ENCODE measurements at places on chromosomes 3 and 15.

- no peak for DNase-seq
Measured at GRCh38 chr3:53331871-53332270, 15.5 kb downstream of the DCP1A start.

DNA sequence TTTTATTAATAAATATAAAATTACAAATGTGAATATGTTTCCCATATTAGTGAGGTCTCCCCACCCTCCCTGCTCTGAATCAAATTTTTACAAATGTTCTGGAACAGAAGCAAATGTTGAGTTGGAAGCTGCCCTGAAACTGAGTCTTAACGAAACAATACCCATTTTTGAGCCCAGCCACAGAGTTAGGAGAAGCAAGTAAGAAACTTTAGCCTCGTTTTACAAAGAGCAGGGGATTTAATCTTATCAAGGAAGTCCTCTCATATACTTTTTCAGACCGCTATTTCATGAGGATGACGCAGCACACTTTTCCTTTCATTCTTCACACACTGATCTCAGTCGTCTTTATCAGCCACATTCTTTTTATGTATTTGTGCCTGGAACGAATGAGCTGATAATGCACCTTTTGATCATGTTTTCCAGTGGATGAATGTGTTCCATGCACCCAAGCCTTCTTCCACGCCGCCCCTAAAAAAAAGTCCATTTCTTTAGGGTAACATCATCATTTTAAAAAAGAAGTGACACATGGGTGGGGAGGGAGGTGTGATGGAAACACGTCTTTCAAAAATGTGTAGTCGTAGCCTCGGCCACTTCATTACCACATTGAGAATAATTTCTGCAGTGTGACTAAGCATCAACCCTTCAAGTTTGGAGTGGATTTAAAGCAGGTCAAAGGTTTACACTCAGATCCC, 48.1 kb downstream of the SETMAR start:
- DNase-seq = no peak

- no peak for DNase-seq
Measured at GRCh38 chr3:187767266-187768012, 22.2 kb upstream of the BCL6 start.

GRCh38 chr3:66215106-66215505, 5.7 kb upstream of the SLC25A26 start:
- no peak for DNase-seq

- no peak for DNase-seq
Measured at GRCh38 chr15:66706225-66706732, 4.2 kb downstream of the SMAD6 start.

DNA sequence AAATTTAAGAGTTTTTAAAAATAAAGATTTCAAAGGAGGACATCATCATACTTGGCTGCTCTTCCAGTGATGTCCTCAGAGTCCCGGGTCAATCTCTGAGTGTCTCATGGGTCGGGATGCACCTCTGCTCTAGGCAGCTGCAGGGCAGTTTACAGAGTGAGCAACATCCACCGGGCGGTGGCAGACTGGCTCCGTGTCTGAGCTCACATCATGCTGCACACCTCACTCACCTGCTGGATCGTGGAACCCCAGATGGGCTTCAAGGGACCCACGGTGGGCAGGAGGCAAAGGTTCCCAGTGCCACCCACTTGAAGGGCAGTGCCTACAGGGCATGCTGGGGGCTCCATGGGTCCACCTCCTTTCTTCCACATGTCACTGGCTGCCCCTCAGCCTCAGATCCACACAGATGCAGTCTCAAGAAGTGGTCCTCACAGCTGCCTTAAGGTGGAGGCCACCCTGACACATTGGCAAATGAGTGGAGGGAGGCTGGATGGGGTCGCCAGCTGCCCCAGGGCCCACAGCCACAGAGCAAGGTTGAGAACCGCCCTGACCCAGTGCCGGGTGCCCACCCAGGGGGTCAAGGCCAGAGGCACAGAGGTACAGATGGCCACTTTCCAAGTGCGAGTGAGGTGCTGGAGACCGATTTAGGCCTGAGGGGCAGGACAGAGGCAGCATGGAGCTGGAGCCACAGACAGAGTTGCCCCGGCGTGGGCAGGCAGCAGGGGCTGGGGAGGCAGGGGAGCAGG, 25.2 kb downstream of the CYFIP1 start:
- no peak for DNase-seq

DNA sequence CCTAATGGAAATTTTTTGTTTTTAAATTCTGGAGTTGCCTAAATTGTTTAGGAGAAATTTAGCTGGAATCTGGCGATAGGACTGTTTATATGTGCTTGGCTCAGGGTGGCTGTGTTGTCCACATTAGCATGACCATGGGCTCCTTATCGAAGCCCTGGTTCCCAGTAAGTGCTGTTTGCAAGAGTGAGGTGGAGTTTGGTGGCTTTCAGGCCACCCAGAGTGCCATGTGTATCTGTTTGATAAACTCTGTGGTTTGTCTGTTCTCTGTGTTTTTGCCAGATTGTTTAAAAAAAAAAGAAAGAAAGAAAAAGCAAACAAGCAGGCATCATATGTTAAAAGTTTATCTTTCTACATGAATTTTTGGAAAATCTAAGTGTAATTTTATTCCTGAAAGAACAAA, 51.5 kb downstream of the PLCL2 start:
- DNase-seq = no peak

GRCh38 chr3:20190991-20191390, 5.0 kb upstream of the SGO1 start:
- DNase-seq = no peak

DNA sequence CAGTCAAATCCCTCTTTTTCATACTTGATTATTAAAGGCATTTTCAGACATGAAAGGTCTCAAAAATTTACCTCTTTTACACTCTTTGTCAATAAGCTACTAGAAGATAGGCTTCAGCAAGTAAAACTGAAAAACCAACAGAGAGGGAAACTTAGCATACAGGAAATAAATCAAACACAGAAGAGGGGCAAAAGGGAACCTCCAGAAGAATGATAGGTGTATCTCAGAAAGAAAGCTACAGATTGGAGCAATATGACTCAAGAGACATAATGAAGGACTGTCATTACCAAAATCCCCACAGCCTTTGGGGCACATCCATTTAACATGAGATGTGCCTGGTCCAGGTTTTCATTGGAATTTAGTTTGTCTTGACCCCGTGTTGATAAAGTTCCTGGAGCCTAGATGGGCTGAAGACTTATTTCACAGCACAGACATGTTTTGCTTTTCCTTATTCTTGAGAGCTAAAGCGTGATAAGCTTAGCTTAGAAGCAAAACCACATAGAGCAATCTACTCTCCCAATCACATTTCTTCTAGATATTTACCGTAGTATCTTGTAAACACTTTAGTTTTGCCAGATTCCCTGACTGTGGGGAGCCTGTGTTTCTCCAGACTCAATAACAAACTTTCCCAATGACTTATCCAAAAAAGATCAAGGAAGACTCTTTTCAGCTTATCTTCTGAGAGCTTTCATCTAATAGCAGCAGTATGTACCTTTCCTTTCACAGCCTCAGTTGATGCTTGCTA, 11.7 kb downstream of the LRRFIP2 start:
- DNase-seq = no peak

- DNase-seq = no peak
Measured at GRCh38 chr3:16075647-16076046, 98.8 kb upstream of the GALNT15 start.

DNA sequence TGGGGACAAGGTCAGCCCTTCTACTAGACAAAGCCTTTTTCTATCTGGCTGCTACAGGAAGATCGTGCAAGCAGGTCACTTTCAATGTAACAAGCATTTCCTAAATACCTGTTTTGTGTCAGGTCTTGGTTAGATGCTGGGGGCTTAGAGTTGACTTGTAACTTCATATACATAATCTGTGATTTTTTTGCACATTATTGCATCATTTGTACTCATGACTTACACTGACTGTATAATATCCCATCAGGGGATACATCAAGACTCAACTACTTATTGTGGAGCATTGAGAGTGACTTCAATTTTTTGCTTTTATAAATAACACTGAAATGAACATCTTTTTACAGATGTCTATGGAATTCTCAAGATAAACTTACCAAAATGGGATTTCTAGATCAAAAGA, 68.9 kb downstream of the ABTB1 start:
- DNase-seq = no peak

DNA sequence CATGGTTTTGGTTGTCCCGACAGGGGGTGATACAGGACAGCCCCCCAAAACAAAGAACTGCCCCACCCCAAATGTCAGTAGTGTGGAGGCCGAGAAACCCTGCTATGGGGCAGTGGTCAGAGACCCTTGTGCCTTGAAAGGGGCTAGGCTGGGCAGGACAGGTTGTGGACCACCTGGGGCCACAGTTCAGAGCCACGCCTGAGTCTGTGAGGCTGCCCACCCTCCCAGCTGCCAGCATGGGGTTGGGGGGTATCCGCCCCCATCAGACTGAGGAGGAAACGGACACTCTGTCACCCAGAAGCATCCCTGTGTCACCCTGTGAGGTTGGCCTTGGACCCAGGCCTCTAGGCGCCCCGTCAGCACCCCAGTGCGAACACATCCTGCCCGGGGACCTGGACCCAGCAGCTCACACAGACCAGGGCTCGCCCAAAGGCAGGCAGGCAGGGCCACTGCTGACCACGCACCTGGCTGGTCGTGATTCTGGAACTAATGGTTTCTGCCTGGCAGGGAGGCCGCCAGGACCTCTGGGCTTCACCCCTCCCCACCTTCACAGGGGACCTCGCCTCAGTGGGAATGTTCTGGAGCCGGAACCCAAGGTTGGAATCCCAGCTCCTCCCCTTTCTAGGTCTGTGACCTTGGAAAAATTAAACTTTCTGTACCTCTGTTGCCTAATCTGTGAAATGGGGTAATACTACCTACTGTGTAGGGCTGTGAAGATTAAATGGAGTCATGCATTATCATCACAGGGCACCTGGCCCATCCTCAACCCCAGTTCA, 1.4 kb downstream of the SLC41A3 start:
- no peak for DNase-seq

GRCh38 chr3:17065315-17065714, 180.6 kb downstream of the PLCL2 start:
- DNase-seq = no peak

DNA sequence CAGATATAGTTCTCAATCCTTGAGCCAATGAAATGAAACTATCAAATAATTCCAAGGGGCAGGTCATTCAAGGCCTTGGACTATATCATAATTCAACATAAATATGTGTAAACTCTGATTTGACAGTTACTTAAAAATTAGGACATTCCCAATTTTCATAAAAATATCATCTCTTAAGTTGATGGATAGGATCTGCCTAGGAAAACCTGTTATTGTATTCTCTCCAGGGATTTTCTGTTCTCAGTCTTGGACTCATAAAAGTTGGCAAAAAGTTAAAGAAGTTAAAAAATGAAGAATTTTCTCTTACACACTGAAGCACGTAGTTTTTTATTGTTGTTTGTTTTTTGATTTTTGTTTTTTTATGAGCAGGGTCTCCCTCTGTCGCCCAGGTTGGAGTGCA, 109.0 kb downstream of the TP63 start:
- DNase-seq = no peak

GRCh38 chr3:138945709-138946662, 951 bp downstream of the FOXL2 start:
- no peak for DNase-seq

- DNase-seq = no peak
Measured at GRCh38 chr3:117200962-117201361, 491.4 kb downstream of the TUSC7 start.

- DNase-seq = no peak
Measured at GRCh38 chr3:43709022-43709421, 18.3 kb downstream of the ABHD5 start.

- DNase-seq = peak; percentile 78
Measured at GRCh38 chr15:84937144-84937543, 44.5 kb upstream of the PDE8A start.

GRCh38 chr3:62835554-62836236, 39.5 kb downstream of the CADPS start:
- DNase-seq = no peak

GRCh38 chr15:66356077-66356358, 467 bp downstream of the TIPIN start:
- DNase-seq = no peak

DNA sequence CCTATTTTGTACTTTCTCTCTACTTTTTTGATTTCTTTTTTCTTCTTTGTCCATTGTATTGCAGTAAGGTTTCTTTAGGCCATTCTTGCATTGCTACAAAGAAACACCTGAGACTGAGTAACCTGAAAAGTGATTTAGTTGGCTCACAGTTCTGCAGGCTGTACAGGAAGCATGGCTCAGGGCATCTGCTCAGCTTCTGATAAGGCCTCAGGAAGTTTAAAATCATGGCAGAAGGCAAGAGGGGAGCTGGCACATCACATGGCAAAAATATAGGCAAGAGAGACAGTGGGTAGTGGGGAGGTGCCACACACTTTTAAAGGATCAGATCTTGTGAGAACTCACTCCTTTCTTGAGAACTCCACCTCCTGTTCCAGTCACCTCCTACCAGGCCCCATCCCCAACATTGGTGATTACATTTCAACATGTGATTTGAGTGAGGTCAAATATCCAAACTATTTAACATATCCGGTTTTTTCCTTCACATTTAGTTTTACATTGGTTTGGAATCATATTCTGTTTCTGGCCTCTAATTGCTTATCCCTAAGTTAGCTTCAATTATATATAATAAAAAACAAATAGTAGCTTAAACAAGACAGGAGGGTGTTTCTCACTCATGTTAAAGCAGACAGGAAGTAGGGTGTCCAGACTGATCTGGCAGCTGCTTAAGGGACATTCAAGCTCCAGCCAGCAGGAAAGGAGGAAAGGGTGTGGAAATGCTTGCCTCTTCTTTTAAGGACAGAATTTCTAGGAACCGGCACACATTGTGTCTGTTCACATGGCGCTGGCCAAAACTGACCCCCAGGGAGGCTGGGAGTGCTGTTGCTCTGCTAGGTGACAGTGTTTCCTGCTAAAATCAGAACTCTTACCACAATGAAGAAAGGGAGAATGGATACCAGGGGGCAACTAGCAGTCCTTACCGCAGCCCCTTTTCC, 28.8 kb upstream of the SKOR1 start:
- no peak for DNase-seq

DNA sequence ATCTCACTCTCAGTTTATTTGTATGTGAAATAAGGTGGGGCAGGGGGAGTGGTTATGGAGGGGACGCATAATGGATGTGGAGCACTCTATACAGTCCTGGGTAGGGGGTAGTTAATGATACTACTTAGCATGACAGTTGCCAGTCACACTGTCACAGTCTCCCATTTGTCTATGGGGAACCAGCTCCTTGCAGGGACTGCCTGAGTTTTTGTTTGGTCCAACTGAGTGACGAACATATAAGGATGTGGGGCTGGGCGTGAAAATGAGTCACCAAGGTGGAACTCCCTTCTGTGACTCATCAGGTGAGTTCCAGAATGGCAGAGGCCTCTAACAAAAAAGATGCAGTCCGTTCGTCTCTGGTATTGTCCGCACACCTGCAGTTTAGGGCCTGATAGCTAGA, 235.3 kb upstream of the ST8SIA2 start:
- no peak for DNase-seq

DNA sequence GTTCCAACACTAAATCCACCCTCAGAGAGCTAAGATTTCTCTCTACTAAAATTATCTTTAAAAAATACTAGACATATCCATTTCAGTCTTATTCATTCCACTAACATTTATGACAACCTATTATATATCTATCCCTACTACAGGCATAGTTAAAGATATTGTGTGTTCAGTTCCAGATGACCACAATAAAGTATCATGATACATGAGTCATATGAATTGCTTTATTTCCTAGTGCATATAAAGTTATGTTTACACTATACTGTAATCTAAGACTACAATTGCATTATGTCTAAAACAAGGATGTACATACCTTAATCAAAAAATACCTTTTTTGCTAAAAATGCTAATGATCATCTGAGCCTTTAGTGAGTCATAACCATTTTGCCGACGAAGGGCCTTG, 19.4 kb downstream of the SHOX2 start:
- DNase-seq = no peak

GRCh38 chr3:149466192-149466591, 8.3 kb upstream of the TM4SF4 start:
- no peak for DNase-seq

- DNase-seq = no peak
Measured at GRCh38 chr3:23159929-23160328, 43.2 kb upstream of the UBE2E2 start.

Measured in spinal cord (tissue), 10 donors.